Panc1 (cell line): ENCODE measurements at places on chromosomes 3 and 15.

DNA sequence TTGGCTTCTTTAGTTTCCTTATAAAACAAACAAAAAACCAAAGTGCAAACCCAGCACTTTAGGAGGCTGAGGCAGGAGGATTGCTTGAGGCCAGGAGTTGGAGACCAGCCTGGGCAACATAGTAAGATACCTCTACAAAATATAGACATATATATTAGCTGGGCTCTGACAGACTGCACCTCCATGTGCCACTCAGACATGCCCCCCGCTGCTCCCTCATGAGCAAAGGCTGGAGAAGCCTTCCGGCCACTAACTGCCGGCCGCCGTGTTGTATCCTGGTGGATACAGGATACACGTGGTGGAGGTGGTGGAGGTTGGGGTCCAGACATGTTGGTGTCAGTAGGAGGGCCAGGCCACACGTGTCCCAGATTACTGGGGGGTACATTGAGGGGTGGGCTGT, 29.4 kb upstream of the CCR4 start:
- DNase-seq: no peak

DNA sequence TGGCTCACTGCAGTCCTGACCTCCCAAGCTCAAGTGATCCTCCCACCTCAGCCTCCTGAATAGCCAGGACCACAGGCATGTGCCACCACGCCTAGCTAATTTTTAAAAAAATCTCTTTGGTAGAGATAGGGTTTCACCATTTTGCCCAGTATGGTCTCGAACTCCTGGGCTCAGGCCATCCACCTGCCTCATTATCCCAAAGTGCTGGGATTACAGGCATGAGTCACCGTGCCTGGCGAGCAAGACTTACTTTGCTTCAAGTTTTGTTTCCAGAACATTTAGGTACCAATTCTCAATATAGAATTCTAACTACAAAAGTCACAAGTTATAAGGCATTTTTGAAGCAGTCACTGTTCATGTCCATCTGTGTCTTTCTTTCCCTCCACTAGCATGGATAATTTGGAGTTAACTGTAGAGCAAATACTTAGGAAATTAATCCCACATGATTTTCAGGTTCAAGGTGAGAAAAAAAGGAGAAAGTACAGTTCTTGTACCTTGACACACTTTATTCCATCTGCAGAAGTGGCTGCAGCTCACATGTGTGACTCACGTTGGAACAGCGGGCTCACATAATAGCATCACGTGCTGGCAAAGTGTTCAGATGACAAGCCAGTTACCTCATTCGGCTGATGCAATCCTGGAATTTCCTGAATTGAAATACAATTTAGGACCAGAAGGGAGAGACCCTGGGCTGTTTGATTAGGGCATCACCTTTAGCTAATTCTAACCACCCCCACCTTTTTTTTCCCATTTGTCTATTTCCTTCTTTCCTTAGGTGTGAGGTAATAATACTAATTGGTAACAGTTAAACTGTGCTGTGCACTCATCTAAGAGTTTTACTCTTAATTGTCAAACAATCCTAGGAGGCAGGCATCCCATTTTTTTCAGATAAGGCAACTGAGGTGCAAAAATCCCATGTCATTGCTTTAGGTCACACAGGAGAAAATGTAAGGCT, 46.9 kb upstream of the NEDD4 start:
- DNase-seq: peak; percentile 81

DNA sequence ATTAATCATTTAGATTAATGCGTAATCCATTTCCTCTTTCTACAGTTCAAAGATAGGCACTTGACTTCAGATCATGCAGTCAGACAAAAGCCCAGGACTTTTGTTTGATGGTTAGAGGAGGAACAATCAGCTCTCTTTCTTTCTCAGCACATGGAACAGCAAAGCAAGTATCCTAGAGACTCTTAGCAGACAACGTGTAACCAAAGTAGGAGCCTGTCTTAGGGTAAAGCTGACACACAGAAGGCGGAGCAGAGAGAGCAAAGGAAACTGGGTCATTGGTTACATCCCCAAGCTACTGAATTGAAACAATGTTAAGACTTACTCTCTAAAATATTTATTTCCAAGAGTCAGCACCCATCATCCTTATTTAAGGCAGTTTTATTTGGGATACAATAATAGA, 110.0 kb upstream of the HES1 start:
- DNase-seq: no peak

DNA sequence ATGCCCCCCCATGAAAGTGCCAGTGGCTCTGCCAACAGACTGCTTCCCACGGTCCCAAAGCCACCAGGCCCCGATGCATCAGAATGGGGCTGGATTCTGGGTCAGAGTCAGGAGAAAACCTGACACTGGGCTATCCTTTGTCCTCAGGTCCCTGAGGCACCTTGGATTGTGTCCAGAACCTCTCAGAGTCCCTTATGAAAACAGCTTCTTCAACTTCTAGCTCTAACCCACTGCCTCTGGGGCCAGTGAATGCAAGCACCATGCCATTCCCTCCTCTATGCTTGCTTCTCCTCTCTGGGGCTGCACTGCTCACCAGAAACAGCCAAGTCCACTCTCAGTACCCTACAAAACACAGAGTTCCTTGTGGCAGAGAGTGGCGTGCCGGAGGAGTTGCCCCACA, 9.9 kb downstream of the CRABP1 start:
- DNase-seq: no peak

GRCh38 chr3:25033407-25034029, 394.5 kb upstream of the RARB start:
- DNase-seq: peak; percentile 20

DNA sequence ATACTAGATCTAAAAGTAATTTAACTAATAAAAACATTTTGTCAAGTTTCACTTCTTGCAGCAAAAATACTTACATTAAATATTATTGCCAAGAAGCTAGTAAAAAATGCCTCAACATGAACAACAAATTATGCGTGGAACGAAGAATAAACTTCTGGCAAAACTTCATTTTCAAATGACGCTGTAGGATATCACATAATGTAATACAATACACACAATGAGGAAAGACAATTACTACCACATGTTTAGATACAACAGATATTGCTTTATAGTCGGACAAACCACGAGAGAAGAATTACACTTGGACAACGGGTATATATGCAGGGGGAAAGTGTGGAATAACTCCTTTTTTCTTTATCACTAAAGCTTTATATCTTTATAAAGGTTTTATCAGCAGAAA, 21.6 kb downstream of the P3H2 start:
- no peak for DNase-seq

GRCh38 chr3:31178467-31178866, 284.0 kb upstream of the GADL1 start:
- DNase-seq: no peak

- no peak for DNase-seq
Observed at GRCh38 chr3:137035631-137036030, 77.8 kb downstream of the IL20RB start.

DNA sequence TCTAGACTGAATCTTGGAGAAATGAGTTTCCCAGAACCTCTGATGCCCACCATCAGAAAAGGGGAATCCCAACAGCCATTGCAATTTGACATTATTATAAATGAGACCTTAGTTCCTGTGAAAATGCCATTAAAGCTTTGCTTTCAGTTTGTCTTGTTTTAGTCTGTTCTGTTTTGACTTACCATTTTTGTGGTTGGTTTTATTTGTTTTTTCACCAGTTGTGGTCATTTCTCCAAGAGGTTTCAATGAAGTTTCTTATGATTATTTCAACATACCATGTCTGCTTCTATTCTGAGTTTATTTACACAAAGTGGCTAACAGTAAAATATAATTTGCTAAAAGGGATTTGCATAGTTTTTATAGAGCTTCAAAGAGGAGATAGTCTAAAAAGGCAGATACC, 175.0 kb upstream of the MCTP2 start:
- no peak for DNase-seq

DNA sequence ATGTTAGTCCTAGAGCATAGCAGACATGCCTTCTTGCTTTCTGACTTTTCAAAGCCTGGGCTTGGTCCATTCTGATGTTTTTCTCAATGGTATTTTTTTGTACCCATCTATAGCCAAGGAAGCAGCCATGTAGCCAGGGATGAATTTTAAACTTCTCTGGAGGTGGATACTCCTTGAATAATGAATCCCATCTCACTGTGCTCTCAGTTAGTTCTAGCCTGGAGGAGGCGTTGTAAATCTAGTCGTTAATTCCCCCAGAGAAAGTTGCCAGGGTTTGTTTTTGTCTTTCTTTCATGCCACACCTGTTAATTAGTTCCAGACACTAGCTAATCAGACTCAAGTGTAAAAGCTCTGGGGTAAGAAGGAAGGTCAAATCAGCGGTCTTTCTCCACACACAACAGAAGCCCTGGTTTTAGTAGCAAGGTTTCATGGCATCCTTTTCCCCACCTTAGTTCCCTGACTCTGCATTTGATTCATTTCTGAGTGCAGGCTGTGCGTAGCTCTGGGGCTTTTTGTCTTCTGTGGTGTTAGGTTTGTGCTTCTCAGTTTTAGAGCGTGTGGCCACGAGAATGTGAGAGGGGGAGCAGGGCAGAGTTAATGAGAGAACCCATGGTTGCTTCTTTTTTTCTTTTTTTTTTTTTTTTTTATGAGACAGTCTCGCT, 19.7 kb downstream of the PTPRG start:
- no peak for DNase-seq

- no peak for DNase-seq
Observed at GRCh38 chr3:152199102-152199840, 69.5 kb upstream of the MBNL1 start.

GRCh38 chr15:59369597-59369996, 3.1 kb downstream of the MYO1E start:
- no peak for DNase-seq
